NCI-H2107 (cell line): ENCODE measurements at places on chromosomes 5 and 9.

DNA sequence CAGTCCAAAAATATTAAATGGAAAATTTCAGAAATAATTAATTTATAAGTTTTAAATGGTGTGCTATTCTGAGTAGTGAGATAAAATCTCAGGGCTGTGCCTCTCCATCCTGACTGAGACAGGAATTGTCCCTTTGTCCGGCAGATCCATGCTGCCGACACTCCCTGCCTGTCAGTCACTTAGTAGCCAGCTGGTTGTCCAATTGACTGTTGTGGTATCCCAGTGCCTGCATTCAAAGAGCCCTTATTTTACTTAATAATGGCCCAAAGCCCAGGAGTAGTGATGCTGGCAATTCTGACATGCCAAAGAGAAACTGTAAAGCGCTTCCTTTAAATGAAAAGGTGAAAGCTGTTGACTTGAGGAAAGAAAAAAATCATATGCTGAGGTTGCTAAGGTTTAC, 157.5 kb downstream of the ENC1 start:
- no peak for DNase-seq

- DNase-seq = no peak
These were observed 167.5 kb downstream of the SYK start for GRCh38 chr9:90969021-90969675.

- DNase-seq = no peak
These were observed 61.8 kb downstream of the PRKACG start for GRCh38 chr9:68951879-68952659.

DNA sequence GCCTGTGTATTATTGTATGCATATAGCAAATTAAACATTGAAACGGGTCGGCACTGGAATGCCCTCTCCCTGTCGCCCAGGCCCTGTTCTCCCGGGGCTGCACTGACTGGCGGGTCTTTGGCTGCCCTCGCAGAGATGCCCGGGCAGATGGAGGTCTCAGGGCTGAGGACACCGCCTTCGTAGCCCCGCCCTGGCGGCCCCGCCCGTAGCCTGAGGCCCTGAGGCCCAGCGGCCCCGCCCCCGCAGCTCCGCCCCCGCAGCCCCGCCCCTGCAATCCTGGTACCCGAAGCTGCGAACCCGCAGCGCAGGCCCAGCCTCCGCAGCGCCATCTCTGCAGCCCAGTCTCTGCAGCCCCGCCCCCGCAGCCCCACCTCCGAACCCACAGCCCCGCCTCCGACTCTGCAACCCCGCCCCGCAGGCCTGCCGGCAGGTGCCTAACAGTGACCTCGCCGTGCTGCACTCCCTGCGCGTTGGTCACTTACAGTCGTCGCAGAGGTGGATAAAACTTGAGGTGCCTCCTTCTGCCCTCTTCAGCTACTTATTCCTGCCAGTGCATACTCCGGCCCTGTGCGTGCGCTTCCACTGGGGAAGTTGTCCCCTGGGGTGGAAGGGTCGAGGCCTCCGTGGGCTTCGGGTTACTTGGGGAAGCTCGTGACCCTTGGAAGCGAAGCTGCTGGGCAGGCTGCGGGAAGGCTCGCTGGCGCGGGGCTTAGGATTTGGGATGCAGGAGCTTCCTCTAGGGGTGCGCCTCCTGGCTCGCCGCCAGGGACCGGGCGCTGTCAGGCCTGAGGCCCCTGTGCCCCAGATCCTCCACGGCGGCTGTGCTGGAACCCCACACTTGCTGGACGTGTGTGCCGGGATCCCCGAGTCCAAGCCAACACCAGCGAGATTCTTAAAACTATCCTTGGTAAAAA, 72.3 kb downstream of the ICE1 start:
- no peak for DNase-seq

- no peak for DNase-seq
These were observed 21.9 kb downstream of the GABRA6 start for GRCh38 chr5:161707382-161707781.

DNA sequence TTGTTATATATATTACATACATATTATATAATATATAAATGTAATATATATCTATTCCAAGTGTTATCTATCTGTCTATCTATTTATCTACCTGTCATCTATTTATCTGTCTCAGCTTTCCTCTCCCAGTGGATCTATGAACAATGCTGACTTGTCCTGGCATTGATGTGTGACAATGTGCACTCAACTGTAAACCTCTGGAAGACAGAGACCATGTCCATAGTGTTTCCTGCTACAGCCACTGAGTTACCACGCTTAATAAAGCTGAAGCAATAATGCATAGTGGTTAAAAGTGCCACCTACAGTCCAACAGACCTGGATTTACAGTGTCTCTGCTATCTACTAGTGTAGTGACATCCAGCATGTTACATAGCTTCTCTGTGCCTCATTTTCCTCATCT, 57.2 kb upstream of the TMED7 start:
- DNase-seq = no peak

GRCh38 chr5:109865637-109866036, 175.9 kb downstream of the MAN2A1 start:
- peak; percentile 69 for DNase-seq

GRCh38 chr9:71333321-71333720, 211.9 kb upstream of the TRPM3 start:
- no peak for DNase-seq

GRCh38 chr9:75230469-75230868, 142.2 kb downstream of the OSTF1 start:
- DNase-seq = no peak
